ENCODE measurements at places on chromosomes 6 and 20.

- DNase-seq: no peak
Measured at GRCh38 chr20:2224368-2224639, 71.5 kb upstream of the TGM3 start.

DNA sequence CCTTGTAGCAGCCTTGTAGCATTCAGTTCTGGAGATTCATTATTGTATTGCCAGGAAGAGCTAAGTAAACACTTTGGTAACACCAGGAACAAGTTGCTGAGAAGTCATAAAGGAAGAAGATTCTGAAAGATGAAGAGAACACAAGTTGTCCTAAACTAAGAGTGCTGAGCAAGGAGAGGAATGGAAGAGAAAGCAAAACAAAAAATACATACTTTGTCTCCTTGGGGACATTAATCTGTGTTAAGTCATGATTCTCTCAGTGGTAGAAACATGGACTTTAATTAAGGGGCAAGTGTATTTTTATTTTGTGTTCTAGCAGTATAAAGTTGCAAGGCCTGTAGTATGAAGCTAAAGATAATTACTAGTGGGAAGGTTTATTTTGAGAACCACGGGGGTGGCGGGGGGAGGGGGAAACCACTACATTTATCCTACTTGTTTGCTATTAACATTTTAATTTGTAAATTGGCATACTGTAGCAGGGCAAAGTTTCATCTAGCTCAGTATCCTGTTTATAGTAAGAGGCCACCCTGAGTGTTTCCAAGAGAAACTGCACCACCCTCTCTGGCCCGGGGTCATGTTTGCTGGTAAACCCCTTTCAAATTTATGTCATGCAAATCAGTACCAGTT, 463.0 kb downstream of the CDKAL1 start:
- DNase-seq: no peak

DNA sequence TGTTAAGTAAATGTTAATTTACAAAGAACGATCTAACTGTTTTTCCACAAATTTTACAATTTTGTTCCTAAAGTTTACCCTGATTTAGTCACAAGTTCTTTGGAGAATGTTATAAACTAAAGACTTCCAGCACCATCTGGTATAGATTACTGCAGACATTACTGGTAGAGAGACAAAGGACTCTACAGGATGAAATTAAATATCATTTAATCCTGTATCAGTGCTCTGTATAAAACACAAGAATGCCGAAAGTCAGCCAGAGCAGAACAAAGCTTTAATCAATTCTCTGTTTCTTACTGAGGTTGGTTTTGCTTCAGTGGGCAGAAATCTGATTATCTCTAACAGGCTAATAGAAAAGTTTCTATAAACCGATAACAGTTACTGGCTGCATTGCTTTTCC, 763.6 kb downstream of the TENT5A start:
- DNase-seq: no peak

DNA sequence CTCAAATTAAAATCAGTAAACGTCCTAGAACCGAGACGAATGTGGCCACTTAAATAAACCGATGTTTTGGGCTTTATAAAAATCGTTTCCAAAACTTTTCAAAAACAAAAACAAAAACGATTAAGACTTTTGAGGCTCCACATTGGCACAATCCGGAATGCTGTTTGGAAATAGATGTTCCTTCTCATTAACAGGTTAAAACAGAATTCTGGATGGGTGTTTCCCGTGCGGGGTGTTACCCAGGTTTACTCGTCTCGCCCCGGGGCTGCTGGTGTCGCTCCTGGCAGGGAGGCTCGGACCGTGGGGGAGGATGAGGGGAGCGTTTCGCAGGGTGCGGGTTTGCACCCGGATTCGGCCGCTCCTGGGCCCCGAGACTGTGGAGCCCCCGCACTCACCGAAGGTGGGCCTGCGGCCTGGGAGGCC, 1.2 kb downstream of the GATA5 start:
- DNase-seq: no peak

DNA sequence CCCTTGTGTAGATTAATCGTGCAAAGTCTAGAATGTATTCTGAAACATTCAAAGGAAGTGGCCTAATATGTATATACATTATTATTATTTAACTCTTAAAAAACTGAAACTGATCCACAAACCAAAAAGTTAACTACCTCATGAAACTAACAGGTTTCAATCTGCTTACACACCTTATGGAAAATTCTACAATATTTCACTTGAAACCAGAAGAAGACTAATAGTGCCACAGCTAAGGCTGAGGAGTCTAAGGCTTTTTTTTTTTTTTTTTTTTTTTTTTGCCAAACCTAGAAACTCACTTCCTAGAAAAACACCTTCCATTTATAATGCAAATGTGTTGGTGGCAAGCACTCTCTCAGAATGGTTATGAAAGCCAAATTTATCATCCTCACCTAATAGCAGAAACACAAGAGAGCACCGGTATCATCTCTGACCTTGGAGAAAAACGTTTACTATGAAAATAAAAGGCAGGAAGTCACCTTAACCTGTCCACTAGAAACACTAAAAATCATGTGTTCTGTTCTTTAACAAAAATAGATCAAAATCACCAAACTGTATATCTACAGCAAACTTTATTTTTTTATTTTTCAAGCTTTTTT, 586.1 kb downstream of the FRK start:
- DNase-seq: no peak

DNA sequence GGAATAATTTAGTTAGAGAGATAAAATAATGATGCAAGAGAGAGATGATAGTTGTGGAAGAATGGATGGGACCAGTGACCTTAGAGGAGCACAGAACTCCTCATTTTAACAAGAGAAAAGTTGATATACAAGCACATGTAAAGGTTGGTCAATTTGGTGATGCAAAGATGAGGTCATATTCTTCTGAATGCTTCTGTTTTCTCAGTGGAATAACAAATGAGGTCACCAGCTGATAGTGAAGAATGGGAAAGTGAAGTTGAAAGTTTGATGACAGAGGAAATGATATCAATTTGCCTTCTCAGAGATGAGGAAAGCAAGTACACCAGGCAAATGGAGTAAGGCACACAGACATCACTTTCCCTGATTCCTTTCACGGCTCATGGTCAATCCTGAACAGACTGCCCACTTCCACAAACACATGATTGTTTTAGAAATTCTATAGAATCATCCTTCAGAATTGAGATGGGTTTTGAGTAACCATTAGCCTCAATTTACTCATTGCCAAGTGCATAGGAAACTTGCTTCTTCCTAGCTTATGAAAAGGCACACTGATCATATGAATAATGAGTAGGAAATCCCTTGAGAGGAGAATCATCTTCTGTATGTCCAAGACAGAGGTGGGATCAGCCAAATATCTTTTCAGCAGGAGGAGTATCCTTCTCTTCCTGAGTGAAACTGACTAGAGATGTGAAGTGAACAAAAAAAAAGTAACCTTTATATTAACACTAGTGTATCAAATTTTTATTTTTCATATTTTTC, 82.4 kb upstream of the TCF21 start:
- no peak for DNase-seq
